A673 (cell line): ENCODE measurements at places on chromosomes 1 and 21.
A peak's percentile ranks its signal among the peaks of the same experiment; 100 is the strongest.

GRCh38 chr21:14453339-14454015, 70.5 kb upstream of the HSPA13 start:
- DNase-seq, result no peak

DNA sequence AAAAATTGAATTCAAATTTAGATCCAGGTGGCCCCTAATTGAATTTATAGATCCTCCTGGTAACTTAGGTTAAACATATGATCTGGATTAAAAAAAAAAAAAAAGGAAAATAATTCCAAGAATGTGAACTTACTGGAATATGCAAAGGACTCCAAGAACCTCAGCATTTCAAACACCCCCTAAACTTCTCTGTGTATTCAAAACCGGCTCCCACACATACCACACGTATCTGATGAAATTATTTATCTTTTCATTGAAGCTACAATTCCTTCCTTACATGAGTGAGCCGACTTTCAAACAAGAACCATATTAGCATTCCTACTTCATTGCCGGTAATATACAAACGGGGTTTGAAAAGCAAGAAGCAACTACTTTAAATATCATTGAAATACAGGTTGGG, 61.4 kb upstream of the FMN2 start:
- no peak for DNase-seq

- no peak for DNase-seq
These were observed 25.6 kb upstream of the JUN start for GRCh38 chr1:58809325-58810010.

- no peak for DNase-seq
These were observed 14.0 kb upstream of the DISC1 start for GRCh38 chr1:231612393-231613089.

- DNase-seq, result no peak
These were observed 39.4 kb downstream of the PIK3C2B start for GRCh38 chr1:204455063-204455830.

DNA sequence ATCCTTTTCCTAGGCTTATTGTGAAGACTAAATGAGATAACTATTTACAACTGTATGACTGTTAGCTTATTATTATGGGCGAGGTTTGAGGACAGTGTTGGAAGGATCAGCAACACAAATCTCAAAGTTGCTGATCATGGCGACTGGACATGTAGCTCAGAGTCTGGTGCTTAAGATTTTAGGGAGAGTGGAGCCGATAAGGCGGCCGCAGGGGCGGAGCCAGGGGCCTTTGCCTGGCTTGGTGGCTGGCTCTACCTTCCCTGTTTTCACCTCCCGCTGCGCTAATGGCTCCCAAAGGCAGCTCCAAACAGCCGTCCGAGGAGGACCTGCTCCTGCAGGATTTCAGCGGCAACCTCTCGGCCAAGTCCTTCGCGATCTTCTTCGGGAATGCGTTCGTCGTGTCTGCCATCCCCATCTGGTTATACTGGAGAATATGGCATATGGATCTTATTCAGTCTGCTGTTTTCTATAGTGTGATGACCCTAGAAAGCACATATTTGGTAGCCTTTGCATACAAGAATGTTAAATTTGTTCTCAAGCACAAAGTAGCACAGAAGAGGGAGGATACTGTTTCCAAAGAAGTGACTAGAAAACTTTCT, 45.5 kb downstream of the GIPC2 start:
- no peak for DNase-seq

- DNase-seq, result no peak
These were observed 130.2 kb downstream of the IFI44 start for GRCh38 chr1:78779831-78780230.

- DNase-seq, result no peak
These were observed 33.4 kb upstream of the CITED4 start for GRCh38 chr1:40895601-40896000.

DNA sequence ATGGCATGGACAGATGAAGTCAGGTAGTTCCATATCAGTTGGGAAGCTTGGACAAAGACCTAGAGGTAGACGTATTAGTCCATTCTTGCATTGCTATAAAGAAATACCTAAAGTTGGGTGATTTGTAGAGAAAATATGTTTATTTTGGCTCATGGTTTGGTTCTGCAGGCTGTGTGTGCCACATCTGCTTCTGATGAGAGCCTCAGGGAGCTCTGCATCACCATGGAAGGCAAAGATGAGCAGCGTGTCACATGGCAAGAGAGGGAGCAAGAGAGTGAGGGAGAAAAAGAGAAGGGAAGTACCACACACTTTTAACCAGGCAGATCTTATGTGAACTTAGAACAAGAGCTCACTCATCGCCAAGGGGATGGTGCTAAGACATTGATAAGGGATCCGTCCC, 9.0 kb downstream of the TSACC start:
- DNase-seq, result no peak

DNA sequence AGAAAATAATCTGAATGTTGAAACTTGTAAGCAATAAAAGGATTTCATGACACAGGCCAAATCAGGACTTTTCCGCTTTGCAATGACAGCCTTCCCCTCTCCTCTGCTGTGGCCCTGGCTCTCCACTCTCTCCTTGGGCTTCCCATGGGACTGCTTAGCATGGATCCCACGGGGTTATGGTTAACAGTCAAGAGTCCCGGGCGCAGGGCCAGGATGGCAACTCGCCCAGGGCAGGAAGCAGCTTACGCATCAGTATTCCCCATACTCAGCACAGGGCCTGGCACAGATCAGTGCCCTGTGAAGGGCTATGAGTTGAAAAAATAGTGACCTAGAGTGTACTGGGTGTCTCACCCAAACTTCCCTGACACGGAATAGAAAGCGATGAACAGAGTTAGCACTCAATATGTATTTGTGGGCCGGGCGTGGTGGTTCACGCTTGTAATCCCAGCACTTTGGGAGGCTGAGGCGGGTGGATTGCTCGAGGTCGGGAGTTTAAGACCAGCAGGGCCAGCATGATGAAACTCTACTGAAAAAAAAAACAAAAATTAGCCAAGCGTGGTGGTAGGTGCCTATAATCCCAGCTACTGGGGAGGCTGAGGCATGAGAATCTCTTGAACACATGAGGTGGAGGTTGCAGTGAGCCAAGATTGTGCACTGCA, 29.1 kb upstream of the GRHL3 start:
- peak; percentile 98 for DNase-seq

DNA sequence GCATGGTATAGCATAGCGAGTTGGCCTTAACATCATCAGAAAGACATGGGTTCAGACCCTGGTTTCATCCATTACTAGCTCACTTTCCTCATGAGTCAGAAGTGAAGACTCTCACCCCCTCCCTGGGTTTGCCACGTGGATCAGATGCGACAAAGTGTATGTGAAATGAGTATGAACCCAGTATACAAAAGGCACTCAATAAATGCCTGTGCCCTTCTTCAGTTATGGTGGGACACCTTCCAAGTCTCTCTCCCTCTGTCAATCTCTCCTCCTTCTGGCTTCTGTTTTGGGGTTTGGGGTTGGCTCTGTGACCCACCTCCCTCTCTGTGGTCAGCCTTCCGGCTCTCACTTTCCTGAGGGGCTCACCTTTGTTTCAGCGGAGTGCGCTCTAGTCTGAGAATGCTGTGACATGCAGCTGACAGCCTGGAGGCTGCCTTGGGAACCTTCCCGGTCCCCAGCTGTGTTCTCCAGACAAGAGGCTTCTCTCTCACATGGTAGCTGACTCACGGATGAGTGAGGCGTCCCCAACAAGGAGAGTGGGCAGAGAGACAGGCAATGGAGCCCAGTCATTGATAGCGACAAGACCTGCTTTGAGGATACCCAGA, 155.0 kb upstream of the EDN2 start:
- peak; percentile 56 for DNase-seq
